ENCODE measurements at places on chromosomes 4 and X.

DNA sequence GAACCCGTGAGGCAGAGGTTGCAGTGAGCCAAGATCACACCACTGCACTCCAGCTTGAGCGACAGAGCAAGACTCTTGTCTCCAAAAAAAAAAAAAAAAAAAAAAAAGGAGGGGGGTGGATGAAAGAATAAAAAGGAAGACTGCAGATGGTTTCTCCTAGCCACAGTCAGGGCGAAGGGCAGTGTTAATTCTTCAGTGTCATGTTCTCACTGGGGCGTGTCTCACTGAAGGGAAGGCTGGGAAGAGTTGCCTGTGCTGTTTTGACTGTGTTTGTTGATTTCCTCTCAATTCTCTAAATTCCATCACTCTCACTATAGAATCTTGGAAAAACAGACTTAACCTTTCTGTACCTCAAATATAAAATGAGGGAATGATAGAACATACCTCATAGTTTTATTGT lies 71.6 kb upstream of the DHX15 start:
- DNase-seq, result no peak

DNA sequence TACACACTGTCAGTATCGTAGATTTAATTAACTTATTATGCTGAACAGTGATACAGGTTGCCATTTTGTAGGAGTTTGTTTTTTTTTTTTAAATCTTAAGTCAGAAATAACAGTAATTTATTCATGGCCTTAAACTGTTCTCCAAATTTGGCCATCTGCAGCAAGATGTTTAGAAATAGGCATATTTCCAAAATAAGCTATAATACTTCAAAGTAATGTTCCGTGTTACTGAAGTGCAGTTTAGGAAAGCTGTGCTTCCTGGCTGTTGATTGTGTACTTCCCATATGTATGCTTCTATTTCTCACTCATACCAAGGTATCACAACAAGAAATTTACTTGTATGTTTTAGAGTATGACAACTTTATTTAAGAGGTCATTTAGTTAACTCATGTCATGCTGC lies 28.9 kb downstream of the CPEB2 start:
- no peak for DNase-seq

- no peak for DNase-seq
These were observed 9.3 kb upstream of the SH3TC1 start for GRCh38 chr4:8189551-8190466.

- peak; percentile 16 for DNase-seq
These were observed 129.3 kb upstream of the FAM9B start for GRCh38 chrX:9163214-9163709.

- peak; percentile 58 for DNase-seq
These were observed 222.1 kb downstream of the FRMPD4 start for GRCh38 chrX:12360383-12360782.

- peak; percentile 11 for DNase-seq
These were observed 598.1 kb upstream of the MAGEB2 start for GRCh38 chrX:29617276-29617675.

Data from AG10803 (cell line).